Stimulated activated naive CD8-positive, alpha-beta T cell treated with anti-CD3 and anti-CD28 coated beads, Interleukin-15, Interleukin-2, amounts not matched to agents 100 U/mL and 50 U/mL, for 24 hours (primary cell): ENCODE measurements at places on chromosomes 3 and 15.

DNA sequence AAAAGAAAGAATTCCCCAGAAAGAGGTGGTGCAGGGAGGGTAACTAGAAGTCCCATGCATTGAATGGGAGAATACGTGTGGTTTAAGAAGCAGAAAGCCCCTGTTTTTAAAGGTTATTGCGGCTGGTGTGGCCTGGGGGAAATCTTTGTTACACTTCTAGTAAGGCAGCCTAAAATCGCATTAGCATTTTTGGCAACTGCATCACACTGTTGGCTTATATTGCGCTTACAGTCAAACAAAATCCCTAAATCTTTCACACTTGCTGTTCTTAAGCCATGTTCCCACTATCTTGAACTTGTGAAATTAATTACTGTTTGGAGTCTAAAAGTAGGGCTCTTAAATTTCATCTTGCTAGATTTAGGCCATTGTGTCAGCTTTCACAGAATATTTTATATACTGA, 66.0 kb upstream of the GOLIM4 start:
- DNase-seq = no peak

GRCh38 chr3:181549266-181549665, 162.5 kb upstream of the SOX2 start:
- no peak for DNase-seq

- DNase-seq = no peak
Measured at GRCh38 chr3:128402998-128403397, 63.7 kb downstream of the DNAJB8 start.

- no peak for DNase-seq
Measured at GRCh38 chr3:61015408-61015807, 235.8 kb downstream of the FHIT start.

DNA sequence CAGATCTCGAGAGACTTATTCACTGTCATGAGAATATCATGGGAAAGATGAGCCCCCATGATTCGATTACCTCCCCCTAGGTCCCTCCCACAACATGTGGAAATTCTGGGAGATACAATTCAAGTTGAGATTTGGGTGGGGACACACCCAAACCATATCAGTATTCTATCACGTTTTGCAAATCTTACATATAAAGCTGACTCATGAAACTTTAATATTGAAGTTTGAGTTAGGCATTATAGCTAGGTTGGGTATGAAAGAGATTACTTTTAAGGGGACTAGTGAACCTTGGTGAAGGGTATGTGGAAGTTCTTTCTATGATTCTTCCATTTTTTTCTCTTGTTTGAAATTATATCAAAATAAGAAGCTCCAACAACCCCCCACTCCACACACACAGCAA, 117.7 kb upstream of the RASGRP1 start:
- DNase-seq = no peak

- no peak for DNase-seq
Measured at GRCh38 chr3:70635301-70635700, 322.9 kb upstream of the MDFIC2 start.

DNA sequence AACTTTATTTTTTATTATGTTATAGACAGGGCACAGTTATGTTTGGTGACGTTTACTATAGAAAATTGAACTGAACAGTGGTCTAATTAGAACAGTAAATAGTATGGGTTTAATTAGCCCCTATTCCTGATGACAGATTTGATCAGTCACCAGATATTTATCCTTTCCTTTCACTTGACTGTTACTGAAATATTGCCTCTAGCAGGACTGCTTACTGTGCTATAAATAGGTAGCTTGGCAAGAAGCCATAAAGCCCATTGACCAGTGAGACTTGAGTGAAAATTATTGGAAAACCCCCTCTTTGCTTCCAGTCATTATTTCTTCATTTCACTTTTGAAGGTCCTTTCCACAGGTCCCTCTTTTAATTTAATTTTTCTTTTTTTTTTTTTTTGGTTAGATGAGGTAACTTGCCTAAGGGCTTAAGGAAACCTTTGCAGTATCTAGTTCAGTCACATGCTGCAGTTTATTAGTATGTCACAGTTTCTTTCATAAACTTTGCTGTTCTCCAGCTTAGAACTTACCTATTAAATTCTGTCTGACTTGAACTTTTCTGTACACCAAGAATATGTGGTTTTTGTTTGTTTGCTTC, 115.6 kb downstream of the ADAMTSL3 start:
- DNase-seq = no peak

- no peak for DNase-seq
Measured at GRCh38 chr3:42975456-42975855, 3.7 kb upstream of the GASK1A start.

DNA sequence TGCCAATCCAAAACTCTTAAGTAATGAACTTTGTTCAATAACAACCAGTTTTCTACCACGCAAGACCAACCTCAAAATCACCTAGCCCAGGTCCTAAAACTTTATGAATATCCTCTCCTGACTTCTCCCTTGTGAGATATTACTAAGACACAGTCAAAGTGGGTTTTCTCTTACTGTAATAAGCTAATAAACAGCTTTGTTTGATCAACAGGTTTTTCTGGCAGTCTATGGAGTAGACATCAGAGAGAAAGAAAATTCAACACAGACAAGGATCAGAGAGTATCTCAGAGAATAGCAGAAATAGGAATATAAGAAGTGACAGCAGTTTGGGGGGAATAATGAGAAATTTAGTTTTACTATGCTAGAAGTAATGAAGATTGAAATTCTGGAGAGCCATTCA, 79.6 kb downstream of the NR2E3 start:
- DNase-seq = no peak

GRCh38 chr3:126485176-126485897, 9.6 kb upstream of the ZXDC start:
- DNase-seq = no peak

DNA sequence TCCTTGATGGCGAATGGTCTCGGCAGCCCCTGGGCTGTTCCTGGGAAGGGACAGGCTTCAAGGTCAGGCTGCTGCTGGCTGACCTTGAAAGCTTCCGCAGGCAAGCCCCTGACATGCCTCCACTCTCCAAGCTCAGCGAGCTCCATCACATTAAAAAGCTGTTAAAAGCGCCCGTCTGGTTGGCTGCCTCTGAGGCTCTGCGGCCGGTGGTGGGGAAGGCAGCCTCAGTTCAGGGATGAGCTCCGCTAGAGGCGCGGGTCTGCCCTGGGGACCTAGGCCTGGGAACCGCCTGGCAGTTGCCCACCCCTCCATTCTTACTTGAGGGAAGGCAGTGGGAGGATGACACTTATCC, 103.8 kb downstream of the LINGO1 start:
- no peak for DNase-seq

DNA sequence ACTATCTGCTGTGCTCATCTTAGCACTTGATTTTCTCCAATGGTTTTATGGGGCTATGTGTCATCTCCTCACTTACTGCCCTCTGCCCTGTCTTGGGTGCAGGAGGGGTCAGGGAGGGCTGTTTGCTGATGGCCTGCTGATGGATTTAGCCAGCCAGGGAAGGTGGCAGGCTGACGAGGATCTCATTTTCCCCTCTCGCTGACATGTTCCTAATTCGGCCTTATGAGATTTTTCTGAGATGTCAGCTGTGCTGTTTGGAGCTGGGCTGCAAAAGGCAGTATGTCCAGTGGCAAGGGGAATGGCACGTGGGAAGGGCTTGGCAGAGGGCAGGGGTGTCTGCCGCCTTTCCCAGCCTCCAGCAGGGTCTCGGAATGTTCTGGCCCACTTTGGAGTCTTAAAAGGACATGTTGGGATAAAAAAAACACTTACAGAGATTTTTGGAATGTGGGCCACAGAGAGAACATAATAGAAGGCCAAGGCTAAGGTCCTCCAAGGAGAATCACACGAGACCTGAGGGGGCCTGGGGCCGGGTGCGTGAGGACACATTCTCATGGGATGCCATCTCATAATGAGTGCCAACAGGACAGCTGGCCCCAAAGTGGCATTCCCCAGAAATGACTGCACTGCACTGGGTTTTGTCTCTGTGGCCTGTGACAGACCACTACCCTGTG, 303.8 kb downstream of the TLE3 start:
- DNase-seq = no peak

- peak; percentile 7 for DNase-seq
Measured at GRCh38 chr3:66938338-66938963, 59.7 kb upstream of the KBTBD8 start.

- no peak for DNase-seq
Measured at GRCh38 chr3:65927576-65927975, 111.1 kb downstream of the MAGI1 start.

DNA sequence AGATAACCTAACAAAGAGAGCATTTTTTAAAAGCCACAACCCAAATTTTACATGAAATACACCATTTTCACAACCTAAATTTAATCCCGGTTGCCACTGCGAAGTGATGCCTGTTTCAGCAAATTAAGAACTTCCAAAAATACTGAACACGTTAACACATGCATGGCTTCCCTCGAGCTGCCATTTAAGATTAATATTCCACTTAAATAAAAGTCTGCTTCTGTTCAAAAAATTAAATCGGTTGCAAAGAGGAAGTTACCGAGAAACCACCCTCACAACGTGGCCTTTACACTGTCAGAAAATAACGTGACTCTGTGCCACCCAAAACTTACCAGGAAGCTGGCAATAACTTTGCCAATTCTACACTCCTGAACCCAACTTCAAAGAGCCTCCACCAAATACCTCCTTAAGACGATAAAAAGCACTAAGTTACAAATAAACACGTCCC, 1.2 kb downstream of the TBL1XR1 start:
- DNase-seq = no peak

DNA sequence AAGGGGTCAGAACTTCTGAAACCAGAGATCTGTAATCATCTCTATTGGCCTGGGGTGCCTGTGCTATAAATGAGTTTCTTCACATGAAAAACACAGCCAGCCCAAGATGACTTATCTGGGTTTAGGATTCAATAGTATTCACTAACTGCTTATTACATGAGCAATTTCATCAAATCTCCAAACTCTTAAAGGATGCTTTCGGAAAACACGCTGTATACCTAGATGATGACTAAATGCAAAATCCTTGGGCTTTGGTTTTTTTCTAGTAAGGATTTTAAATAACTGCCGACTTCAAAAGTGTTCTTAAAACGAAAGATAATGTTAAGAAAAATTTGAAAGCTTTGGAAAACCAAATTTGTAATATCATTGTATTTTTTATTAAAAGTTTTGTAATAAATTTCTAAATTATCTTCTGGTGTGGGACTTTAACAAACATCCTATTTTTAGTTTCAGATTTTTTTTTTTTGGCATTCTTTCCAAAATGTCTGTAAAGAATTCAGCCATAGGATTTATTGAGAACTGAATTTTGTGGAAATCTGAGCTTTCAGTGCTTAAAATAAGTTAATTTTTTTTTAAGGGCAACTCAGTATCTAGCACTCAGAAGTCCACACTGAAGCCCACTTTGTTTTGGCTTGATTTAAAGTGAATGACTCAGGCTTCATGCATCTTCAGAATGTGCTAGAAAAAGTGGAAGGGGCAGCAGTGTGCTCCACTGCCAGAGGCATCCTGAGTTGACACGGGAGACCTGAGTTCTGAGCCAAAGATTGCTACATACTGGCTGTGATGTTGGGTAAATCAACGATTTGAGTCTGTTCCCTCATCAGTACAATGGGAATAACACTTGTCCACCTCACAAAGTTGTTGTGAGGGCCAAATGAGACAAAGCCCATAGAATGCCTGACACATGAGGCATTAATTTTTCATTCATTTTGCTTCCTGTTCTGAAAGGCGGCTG, 18.7 kb downstream of the TMEM43 start:
- no peak for DNase-seq

- no peak for DNase-seq
Measured at GRCh38 chr3:122931636-122932035, 95.9 kb downstream of the SEMA5B start.

DNA sequence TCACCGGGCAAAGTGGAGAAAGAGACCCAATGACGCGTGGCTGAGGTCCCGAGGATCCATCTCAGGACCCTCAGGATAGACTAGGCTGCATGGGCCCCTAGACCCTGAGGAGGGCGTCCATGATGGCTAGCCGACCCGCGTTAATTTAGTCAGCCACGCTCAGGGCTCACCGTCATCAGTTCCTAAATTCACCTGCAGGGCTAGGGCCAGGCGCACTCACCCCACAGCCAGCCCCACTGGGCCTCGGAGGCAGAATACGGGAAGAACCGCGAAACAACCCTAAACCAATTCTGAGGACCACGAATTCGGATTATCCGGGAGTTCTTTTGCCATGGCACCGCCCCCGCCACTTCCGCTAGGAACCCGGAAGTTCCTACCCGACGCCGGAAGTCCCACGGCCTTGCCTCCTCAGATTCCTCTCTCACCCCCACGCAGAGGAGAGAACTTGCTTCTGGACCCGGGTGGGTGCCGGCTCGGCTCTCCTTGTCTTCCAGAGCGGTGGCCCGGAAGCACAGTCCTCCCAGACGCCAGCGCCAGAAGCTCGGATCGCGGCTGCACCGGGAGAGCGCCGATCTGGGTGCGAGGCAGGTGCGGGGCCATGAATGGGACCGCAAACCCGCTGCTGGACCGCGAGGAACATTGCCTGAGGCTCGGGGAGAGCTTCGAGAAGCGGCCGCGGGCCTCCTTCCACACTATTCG, at the start of the genes EAF1 and METTL6:
Gene EAF1 (plus strand): TSS at position 417 of the 699 bp plus-strand sequence. CDS start 182 bp downstream, at position 599.
Gene METTL6 (minus strand): TSS at position 363 of the 699 bp plus-strand sequence. CDS start 1,033 bp downstream, outside the sequence.
- peak; percentile 90 for DNase-seq

DNA sequence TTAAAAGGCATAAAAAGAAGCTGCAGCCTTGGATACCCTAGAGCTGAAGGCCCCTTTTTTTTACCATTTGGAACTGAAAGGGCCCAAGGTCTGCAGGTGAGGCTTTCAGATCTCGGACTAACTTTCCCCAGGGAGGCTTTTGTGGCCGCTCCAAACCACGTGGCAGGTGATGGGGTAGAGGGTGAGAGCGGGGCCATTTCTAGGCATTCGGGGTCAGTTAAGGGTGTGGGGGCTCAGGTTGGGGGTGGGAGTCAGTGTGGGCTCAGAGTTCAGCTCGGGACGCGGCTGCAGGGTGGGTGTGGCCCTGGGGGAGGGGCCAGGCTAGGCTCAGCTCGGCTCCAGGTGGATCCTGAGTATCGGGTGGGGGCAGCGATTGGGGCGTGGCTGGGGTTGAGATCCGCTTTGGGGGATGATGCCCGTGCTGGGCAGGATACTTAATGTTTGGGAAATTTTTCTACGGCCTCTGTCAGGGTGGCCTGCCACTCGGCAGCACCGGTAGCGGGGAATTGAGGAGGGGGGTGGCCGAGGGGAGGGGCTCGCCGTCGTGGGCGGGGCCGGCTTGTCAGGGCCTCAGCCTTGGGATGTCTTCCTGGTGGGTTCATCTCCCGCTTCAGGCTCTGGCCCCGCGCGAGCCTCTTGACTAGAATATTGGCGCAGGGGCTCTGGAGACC, 2.5 kb downstream of the KLF13 start:
- peak; percentile 57 for DNase-seq

DNA sequence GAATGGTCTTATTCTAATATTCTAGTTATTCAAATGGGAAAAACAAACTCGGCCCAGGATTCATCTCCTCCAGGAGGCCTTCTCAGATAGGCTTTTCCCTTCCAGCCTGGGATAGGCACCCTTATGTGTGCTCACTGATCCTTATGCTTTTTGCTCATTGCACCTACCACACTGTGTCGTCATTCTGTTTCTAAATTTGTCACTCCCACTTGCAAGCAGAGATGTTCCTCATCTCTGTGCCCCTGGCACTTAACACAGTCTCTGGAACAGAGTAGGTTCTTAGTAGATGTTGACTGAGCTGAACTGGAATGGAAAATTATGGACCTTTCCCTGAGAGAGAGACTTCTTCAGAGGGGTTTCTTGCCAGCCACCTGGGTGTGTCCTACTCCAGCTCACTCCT, 18.7 kb upstream of the SPG11 start:
- no peak for DNase-seq
